NCI-H446 (cell line): ENCODE measurements at places on chromosomes 2 and 18.

- DNase-seq = no peak
Observed at GRCh38 chr2:25127646-25128045, 40.7 kb downstream of the POMC start.

DNA sequence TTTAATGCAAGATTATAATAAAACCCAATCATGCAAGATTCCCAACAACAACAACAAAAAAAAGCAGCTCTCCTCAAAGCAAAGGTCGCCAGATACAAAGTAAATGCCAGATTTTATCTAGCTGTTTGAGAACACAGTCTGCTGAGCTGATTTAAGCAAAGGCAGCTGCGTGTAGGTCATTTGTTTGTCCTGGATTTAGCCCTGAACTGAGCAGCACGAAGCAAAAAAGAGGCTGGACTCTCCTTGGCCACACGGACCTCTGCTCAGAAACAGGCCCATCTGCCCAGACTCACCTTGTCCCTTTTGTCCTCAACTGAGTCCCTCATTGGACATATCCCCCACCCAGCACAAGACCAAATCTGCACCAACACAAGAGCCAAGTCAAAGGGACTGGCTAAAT lies 91.5 kb downstream of the PID1 start:
- DNase-seq = no peak

DNA sequence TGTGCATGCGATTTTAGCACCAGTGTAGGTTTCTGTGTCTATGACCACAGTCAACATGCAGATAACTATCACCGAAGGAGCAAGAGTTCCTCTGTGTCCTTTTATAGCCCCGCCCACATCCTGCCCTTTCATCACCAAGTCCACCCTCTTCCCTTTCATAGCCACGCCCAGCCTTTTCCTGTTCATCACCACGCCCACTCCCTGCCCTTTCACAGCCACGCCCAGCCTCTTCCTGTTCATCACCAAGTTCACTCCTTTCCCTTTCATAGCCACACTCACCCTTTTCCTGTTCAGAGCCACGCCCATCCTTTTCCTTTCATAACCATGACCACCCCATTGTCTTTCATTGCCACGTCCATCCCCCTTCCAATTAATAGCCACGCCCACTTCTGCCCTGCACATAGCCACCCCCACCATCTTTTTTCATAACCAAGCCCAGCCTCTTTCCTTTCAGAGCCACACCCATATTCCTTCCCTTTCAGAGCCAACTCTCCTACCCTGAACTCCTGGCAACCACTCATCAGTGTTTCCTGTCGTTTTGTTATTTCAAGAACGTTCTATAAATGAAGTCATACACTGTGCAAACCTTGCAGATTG lies 273.9 kb downstream of the MYT1L start:
- DNase-seq = peak; percentile 4

DNA sequence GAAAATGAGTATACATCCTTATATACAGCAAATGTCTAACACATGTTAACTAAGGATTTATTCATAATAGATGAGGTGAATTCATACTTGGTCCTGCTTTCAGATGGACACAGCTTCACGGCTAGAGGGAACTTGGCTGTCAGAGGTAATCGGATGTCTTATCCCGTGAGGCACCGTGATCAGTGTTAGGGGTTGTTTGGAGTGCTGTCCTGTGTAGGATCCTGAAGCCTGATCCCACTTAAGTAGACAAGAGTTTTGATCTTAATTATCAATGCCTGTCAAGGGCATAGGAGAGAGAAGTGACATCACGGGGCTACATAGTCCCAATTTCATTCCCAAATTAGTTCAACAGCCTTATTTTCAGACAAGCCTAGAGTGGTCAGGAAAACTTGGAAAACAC lies 204.6 kb downstream of the RNF144A start:
- no peak for DNase-seq

- no peak for DNase-seq
Observed at GRCh38 chr2:42107249-42108042, 59.6 kb downstream of the PKDCC start.

DNA sequence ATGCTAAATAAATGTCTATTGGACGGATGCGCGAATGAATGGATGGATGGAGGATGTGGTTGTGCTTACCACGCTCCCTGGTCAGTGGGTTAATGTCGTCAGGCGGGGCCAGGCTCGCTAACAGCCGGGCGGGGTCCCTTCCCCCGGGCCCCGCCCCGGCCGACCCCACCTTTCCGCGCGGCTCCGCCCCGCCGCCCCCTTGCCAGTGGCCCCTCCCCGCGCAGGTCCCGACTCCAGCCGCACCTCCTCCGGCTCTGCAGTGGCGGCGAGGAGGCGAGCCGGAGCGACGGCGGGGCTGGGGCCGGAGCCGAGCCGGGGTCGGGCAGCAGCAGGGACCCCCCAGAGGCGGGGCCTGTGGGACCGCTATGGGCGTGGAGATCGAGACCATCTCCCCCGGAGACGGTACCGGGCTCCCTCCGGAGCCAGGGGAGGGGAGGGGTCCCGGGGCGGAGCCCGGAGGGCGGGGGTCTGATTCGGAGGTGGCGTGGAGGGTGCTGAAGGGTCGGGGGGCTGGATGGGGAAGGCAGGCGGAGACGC lies at the start of gene FKBP1B:
Gene FKBP1B (plus strand): TSS at position 257 of the 537 bp plus-strand sequence. CDS start 109 bp downstream, at position 366.
- DNase-seq = peak; percentile 54

DNA sequence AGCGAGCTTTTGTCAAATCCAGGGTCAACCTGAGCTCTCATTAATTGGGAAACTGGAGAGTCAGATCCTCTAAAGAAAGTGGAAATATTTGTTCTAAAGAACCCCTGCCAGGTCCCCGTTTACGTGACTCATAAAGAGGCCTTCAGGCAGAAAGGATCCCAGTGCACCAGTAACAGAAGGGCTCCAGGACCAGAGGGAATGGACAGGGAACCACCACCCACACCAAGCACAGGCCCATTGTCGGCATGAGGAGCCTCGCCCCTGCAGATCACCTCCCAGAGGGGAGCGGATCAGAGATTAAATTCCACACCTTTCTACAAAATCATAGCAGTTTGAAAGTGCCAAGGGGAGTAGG lies 16.4 kb upstream of the C1QL2 start:
- no peak for DNase-seq

DNA sequence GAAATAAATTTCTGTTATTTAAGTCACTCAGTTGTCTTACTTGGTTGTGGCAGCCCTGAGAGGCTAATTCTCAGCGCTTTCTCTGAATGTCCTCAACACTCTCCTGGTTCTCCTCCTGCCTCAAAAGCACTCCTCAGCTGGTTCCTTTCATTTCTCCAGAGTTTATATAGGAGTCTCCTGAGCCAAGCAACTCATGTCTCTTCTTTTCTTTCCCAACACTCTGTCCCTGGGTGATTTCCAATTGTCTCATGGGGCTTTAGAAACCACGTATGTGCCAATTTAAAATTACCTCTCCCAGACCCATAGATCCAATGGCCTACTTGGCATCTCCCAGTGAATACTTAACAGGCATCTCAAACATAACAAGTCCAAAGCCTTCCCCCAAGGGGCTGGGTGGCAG lies 184.3 kb downstream of the TTC32 start:
- DNase-seq = no peak

GRCh38 chr2:216057688-216058193 lies 23.9 kb downstream of the PECR start:
- no peak for DNase-seq

DNA sequence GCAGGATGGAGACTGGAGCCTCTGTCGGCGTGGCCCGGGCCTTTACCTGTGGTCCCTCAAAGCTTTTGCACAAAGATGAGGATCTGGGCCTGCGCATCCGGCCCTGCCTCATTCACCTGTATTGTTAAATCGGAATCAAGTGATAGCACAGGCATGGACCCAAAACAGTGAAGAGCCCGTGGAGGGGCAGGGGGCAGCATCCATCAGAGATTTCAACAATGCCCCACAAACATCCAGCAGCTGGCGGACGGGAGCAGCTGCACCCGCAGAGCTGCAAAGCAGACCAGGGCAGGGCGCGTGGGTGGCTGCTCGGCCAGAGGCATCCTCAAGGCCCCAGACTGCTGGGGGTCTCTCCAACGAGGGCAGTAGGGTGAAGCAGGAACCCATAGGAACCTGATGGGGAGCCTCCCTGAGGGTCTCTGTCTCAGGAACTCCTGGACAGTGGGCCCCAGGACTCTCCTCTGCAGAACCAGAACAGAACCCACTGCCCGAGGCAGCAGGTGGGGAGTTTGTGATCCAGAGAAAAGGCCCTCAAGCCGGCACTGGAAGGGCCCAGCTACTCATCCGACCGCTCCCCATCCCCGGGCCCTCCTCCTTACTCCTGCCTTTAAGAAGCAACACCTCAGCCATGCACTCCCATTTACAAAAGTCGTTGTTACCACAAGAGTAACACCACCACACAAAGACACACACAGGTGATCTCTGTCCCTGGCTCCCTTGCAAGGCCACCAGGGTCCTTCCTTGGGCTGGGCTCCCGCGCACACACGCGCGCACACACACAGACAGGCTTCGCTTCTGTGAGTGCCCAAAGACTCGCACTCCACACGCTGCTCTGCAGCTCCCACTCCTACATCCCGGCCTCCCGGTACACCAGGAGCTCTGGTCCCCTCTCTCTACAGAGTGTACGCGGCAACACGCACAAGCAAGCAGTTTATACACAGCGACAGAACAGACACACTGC lies 28.8 kb downstream of the HDAC4 start:
- DNase-seq = no peak

GRCh38 chr2:101296371-101296770 lies 12.1 kb downstream of the RNF149 start:
- DNase-seq = no peak

DNA sequence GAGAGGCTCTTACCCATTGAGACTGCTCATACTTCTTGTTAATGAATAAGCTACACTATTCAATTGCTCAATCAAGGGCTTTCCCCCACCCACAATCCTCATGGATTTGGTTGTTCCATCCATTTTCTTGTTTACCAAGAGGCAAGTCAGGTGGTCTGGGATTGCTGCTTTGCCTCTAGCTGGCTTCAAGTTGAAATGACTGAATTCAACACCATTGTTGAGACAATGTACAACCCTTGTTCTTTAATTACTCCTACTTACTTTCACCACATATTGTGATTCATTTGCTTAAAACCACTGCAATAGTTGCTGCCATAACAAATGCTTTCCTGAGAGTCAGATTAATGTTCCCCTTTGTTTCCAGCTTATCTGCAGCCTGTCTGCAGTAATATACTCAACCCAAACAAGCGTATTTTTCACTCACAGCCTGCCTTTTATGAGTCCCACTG lies 532.2 kb downstream of the RIT2 start:
- DNase-seq = no peak

- no peak for DNase-seq
Observed at GRCh38 chr2:118878531-118879149, 31.2 kb upstream of the EN1 start.

DNA sequence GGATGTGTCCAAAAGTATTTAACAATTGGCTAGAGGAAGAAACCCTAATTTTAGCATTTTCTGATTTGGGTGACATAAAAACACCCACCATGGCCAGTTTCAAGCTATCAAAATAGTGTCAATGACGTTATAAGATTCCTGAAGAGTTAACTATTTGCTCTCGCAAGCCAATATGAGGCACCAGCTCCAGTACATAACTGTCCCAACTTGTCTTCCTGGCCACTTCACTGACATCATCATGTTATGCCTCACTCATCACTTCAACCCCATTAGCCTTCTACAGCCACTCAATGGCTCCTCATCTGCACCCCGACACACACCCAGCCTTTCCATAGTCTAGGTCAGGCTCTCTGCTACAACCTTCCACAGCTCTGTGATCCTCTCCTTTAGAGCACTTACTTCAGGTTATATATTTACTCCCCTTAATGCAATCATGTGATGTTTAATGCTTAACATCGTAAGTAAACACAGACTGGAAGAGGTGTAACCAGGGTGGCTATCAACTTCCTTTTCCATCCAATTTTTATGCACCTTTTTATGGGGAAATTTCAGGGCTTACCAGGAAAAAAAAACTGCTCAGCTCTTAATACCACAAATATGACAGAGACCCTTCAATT lies 158.7 kb downstream of the VWC2L start:
- DNase-seq = no peak

- DNase-seq = no peak
Observed at GRCh38 chr2:85445316-85446295, 27.1 kb downstream of the SH2D6 start.

DNA sequence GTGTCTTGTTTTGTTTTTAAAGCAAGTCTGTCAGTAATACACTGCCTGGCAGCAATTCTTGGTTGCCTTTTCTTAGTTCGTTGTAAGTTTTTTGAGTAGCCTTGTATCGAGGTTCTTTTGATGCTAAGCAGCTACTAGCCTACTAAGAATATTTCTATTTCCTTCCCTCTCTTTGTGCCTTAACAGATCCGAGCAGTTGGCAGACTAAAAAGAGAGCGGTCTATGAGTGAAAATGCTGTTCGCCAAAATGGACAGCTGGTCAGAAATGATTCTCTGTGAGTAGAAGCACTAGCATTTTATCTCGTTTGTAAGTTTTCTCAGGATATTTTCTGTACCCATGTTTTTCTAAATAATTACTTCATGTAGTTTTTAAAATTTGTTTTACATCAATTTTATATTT lies 15.1 kb downstream of the MFF start:
- DNase-seq = no peak

DNA sequence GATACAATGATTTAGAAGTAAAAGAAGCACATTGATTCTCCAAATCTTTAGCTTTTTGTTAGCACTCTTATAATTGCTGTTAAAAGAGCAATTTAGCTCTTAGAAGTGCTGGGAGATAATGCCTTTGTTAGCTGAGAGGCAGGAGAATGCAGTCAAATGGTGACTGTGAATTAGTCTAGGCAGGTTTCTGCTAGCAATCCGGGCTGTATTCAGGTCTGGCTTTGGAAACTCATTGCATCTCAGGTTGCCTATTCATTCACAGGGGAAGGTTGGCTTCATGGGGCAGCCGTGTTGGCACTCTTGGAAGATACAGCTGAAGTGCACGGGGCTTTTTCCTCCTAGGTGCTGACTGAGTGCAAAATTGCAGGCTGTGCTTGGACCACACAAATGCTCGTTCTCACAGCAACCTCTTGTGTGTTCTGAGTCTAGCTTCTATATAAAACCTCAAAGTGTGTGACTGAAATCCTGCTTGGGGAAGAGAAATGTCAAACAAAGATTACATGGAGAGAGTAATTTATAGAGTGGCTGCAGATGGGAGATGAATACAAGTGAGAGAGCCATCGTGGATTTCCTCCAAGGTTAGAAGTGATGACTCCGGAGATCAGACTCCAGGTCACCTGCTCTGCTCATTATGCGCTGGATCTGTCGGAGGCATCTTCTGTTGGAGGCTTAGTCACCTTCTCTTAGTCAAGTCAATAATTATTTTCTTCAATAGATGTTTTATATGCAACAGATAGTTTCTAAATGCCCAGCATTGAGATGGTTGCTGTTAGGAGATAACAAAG lies 167.8 kb downstream of the PMAIP1 start:
- peak; percentile 13 for DNase-seq
